Astrocyte of the spinal cord (primary cell): ENCODE measurements at places on chromosomes 2 and 18.

GRCh38 chr2:239390546-239391285 is 10.1 kb downstream of the HDAC4 start:
- no peak for DNase-seq

- DNase-seq: no peak
Measured at GRCh38 chr18:37845498-37845897, 279.9 kb upstream of the CELF4 start.

GRCh38 chr2:3214065-3214464 is 163.6 kb downstream of the EIPR1 start:
- DNase-seq: no peak

GRCh38 chr2:198098918-198099317 is 294.5 kb downstream of the PLCL1 start:
- DNase-seq: no peak

DNA sequence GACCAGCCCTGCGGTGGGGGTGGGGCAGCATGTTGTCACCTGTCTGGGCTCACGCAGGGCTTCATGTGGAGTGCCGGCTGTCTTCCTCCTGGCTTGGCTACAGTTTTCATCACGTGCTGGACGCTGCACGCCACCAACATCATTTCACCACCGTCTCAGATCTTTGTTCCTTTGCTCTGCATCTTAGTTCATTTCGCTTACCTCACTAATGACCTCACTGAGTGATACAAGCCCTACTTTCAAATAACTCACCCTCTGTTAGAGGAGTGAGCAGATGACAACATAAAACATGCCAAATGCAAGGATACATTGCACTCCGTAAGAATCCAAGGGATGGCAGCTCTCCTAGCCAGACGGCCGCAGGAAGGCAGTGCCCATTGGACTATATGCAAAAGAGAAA is 527.5 kb downstream of the GALR1 start:
- no peak for DNase-seq

GRCh38 chr2:8489221-8489620 is 192.6 kb upstream of the ID2 start:
- DNase-seq: no peak

DNA sequence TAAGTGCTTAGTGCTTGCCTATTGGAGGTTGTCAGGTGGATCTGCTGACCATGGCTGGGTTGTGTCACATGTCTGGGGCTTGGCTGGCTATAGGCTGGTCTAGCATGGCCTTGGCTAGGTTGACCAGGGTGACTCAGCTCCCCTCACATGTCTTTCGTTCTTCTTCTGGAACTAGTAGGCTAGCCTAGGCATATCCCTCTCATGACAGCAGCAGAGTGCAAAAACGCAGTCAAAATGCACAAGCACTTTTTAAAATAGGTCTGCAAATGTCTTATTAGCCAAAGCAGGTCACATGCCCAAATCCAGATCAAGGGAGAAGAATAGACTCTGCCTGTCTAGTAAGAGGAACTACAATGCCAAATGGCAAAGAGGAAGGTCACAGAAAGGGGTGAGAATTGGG is 179.7 kb upstream of the ACVR2A start:
- no peak for DNase-seq

- no peak for DNase-seq
Measured at GRCh38 chr2:225019105-225019504, 23.2 kb downstream of the DOCK10 start.

GRCh38 chr2:198135481-198135934 is 331.1 kb downstream of the PLCL1 start:
- no peak for DNase-seq

DNA sequence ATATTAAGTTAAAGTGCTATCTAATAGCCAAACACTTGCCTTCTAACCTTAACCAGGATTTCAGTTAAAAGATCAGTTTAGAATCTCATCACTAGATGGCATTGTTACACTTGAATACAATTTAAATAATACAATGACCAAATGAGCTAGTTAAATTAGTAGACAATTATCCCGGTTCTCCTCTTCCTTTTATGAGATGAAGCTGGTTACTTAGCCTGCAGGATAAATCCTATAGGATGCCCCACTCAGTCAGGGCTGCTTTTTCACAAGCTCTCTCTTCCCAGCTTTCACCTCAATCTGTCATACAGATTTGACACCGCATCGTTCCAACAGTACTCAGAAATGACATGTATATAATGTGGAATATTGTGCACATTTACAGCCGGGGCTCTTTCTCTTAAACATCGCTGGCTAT is 678.8 kb downstream of the KCNJ3 start:
- peak; percentile 50 for DNase-seq

GRCh38 chr2:203743441-203743981 is 37.1 kb downstream of the CD28 start:
- peak; percentile 50 for DNase-seq

DNA sequence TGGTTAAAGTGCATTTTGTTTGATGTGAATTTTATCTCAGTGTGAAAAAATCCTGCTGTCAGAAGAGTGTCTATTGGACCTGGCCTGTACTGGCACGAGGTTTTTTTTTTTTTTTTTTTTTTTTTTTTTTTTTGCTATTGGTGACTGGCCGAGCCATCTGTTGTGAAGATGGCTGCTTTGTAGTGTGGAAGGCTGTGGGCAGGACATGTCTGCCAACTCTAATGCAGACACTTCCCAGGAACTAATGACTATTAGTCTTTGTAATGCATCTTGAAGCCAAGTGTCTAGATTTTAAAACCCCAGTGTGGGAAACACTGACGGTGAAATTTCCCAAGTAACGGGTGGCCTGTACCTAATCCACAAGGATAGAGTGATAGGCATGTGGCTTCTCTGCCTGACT is 34.3 kb downstream of the ZAP70 start:
- peak; percentile 36 for DNase-seq

DNA sequence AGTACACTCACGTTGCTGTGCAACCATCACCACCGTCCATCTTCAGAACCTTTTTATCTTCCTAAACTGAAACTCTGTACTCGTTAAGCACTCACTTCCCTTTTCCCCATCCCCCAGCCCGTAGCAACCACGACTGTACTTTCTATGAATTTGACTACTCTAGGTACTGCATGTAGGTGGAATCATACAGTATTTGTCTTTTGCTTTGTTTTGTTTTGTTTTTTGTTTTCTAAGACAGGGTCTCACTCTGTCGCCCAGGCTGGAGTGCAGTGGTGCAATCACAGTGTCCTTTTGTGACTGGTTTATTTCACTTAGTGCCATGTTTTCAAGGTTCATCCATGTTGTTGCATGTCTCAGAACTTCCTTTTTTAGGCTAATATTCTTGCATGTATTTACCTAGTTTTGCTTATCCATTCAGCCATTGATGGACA is 7.0 kb upstream of the TYMS start:
- no peak for DNase-seq

DNA sequence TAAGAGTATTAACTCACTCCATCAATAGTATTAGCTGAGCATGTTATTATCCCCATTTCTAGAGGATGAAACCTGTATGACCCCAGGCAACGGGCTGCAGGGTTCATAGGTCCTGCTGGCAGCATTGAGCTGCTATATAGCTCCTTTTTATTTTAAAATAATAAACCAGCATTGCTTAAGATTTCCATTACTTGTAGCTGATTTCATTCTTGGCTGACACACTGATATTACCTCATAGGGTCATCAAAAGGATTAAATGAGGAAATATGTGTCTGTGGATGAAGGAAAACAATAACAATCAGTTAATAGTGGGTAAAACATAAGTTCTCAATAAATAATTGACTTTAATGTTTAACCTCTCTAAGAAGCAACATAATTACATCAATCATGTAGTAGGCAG is 48.3 kb upstream of the NRP2 start:
- no peak for DNase-seq

GRCh38 chr2:45978302-45978859 is 318.8 kb upstream of the EPAS1 start:
- no peak for DNase-seq

GRCh38 chr18:79871481-79872091 is 73.8 kb downstream of the KCNG2 start:
- no peak for DNase-seq

DNA sequence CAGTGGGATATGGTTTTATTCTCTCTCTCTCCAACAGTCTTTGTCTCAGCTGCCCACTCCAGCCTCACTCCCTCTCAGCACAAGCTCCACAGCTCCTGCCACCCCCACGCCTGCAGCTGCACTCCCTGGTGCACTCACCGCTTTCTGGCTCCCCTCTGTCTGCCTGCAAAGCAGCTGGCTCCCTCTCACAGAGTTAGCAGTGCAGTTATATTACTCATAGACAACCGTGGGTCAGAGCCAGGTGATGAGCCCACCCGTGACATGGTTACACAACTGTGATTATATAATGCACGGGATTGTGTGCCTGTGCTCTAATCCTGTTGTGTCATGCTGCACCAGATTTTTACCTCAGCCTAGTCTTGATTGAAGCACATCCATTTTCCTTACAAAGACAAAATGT is 276.9 kb upstream of the CHAC2 start:
- peak; percentile 44 for DNase-seq

DNA sequence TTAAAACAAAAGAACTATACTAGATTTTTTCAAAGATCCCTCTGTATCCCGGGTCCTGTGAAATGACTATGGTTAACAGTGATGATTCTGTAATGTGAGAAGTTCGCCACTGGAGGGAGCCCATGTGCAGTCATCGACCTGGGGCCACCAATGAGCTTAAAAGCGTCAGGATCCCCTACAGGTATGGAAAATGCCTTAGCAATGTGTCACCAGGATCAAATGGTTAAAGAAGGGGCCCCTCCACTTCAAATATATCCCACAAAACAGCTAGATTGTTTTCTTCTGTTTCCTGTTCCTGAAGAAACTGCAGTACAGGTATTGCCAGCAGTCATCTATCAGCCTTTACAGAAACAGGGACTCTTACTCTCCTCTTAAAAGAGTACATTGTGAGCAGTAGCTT is 15.3 kb downstream of the CHRNA1 start:
- DNase-seq: peak; percentile 59

DNA sequence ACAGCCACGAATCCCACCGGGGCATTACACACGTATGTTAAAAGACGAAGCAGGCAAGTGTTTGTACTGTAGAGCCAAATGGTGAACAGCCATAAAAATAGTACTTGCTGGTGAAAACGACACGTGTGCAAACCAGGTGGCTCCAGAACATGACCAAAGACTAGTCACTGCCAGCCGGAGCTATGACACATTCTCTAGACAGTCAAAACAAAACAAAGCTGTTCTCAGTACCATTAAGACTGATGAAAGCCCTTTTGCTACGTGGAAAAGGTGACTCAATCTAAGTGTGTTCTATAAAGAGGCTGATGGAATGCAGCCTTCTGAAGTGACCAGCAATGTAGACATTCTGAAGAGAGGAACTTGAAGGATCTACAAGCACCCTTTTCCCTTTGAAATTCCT is 367.7 kb upstream of the NETO1 start:
- DNase-seq: peak; percentile 96

DNA sequence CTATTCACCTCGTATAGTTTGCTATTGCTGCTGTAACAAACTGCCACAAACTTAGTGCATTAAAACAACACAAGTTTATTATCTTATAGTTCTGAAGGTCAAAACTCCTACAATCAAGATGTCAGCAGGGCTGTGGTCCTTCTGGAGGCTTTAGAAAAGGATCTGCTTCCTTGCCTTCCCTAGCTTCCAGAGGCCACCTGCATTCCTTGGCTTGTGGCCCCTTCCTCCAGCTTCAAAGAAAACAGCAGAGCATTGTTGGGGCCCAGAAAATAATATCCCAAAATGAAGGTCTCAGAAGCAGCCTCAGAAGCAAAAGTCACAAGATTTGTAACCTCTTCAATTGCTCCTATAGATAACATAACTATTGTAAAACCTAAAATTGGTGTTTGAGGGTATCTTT is 100.6 kb downstream of the HNRNPLL start:
- DNase-seq: no peak

- DNase-seq: no peak
Measured at GRCh38 chr18:31500051-31500688, 2.2 kb downstream of the DSG2 start.

- no peak for DNase-seq
Measured at GRCh38 chr18:36638224-36638623, 190.6 kb downstream of the TPGS2 start.

DNA sequence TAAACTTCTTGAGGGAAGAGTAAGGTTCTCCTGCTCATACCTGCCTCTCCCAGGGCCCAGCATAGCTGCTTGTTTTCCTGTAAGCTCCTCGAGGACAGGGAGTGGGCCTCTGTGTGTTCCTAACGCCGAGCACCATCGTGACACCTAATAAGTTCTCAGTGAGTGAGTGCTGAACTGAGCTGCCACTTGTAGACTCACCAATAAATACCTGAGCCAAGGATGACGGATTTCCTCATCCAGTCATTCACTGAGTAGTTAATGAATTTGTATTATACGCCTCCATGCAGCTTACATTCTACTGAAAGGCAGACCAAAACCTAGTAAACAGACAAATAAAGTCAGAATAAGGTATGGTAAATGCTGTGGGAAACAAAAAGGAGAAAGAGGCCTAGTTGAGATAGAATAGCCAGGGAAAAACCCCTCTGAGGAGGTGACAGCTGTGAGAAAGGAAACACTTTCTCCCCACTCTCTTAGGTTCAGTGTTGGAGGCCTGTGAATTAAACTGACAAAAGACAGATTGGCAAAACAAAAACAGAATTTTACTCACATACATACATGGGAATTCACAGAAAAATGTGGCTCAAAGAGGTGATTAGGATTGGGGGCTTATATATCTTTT is 138.6 kb downstream of the B3GNT2 start:
- DNase-seq: no peak

DNA sequence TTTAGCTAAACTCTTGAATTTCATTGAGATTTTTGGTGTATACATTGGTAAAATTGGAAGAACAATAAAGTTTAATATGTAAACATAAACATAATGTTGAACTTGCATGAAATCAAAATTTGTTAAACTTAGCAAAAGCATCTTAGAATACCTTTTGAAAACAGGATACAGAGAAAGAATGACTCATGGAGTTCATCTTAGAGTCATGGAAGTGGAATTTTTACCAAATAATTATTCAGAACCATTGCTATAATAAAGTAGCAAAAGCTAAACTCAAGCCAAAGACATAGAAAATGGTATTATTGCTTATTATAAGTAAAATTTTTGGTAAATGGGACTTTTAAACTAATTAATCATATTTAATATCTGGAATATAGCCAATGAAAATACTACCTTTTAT is 841.6 kb upstream of the SLC39A10 start:
- DNase-seq: peak; percentile 24

DNA sequence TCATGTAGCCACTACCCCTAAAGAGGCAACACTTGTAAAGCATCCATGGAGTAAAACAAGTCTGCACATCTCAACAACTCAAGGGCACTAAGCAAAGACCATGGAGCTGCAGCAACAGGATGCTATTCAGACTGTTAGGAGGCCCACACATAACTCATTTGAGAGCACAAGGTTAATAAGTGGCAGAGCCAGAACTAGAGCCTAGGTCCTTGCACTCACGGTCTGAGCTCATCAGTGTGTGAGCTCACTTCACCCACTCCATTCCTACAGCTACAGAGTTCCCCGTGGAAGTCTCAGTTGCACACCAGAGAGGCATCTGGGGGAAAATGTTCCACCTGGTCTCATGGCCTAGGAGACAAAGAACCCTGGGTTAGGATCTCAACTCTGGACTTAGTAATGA is 35.0 kb downstream of the TTC32 start:
- no peak for DNase-seq

- DNase-seq: no peak
Measured at GRCh38 chr2:8053216-8053615, 628.6 kb upstream of the ID2 start.
